ENCODE measurements at places on chromosomes 3 and 15.
A peak's percentile ranks its signal among the peaks of the same experiment; 100 is the strongest.

DNA sequence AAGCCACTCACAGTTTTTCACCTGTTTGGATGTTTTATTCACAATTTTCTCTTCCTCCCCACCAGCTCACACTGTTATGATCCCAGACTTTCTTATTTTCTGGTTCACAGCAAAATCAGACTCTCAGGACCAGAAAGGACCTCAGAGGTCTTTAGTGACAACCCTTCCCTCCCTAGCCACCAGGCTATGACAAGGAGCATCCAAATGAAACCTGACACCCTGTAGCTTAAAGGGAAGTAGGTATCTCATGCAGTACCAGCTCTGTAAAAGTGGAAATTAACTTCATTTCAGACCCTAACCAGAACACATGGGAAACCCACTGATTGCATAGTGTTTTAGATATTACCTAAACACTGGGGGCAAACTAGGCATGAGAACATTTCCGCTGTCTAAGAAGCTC lies 45.3 kb downstream of the ATP13A5 start:
- no peak for DNase-seq

GRCh38 chr3:153268564-153269279 lies 106.7 kb downstream of the RAP2B start:
- DNase-seq, result no peak

DNA sequence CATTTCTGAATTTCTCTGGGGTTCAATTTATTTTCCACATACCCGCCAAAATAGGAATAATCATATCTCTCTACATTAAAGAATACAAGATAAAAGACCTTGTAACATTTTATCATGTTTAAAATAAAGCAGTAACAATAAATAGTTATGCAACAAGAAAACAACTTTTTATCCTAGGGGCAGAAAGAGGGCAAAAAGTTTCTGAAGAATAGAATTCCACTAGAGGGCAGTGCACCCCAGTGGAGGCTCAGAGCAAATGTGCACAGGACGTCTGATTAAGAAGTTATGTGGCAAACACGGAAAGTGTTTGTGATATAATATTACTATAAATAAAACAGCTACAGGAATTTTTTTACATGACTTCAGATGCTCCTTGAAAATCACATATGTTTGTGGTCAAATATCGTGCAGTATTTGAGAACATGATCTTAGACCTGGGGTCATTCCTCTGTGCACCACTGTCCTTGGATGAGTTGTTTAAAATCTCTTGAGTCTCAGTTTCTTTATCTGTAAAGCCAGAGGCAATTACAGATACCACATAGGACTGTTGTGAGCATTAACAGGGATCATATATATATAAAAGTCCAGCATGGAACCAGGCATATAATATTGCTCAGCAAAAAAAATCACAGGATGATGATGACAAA lies 13.2 kb upstream of the PIK3R4 start:
- peak; percentile 7 for DNase-seq

GRCh38 chr3:31847760-31848159 lies 133.3 kb downstream of the OSBPL10 start:
- no peak for DNase-seq

- DNase-seq, result no peak
These were observed 11.4 kb downstream of the SEMA3G start for GRCh38 chr3:52433328-52433995.

DNA sequence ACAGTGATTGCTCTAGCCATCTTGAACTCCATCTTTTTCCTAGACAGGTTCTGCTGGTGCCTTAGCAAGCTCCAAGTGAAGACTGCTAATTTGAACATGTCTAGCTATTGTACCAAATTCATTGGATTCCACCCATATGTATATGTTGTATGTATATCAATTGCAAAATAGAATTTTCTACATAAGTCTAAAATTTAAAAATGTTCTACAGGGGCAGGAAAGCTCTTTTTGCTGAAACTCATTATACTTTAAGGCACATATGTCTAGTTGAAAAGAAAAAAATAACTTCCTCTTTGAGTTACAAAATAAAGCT lies 845.3 kb downstream of the MCTP2 start:
- DNase-seq, result no peak

DNA sequence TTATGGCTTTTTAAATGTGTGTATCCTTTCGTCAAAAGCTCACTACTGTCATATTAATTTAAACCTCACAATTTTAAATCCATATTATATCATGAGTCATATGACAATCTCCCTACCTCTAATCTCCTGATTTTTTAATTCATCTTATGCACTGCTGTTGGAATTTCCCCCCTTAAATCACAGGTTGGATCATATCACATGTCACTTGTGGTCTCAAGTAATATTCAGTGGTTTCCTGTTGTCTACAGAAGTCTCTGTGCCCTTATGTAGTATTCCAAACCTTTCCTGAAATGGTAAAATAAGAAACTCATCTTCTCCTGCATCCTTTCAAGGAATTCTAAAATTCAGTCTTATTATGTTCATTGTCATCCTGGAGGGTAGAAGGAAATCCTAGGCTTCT lies 116.0 kb upstream of the CBLB start:
- DNase-seq, result no peak

DNA sequence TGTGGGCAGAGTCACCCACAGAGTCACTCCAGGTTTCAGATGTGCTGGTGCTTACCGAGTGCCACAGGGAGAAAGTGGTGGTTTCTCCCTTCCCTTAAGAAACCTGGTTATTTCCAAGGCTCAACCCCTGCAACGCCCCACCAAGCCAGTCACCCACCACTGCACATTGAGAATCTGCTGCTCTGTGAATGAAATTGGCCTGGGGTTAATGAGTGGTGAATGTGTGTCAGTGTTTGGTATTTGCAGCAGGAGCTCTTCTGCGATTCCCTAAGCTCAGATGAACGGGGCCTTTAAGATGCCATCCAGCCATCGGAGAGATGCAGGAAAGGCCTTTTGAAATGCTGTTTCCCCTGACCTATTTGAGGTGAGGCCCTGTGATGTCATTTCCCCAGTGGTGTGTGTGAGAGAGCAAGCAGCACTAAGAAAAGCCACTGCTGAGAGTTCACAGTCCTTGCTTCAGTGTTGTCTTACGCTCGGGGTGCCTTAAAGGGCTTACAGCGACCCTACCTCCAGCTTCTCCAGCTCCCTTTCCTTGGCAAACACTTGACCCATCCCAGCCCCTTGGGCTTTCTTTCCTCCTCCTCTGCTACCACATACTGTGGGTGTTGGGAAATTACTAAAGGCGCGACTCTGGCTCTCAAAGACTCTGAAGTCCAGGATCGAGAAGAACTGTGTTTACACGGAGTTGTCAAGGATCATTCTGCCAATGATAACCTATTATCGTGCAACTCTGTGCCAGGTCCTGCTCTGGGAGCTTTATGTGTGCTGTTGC lies 68.9 kb downstream of the SMAD3 start:
- DNase-seq, result no peak

GRCh38 chr15:74396146-74396438 lies 28.6 kb upstream of the CYP11A1 start:
- no peak for DNase-seq

DNA sequence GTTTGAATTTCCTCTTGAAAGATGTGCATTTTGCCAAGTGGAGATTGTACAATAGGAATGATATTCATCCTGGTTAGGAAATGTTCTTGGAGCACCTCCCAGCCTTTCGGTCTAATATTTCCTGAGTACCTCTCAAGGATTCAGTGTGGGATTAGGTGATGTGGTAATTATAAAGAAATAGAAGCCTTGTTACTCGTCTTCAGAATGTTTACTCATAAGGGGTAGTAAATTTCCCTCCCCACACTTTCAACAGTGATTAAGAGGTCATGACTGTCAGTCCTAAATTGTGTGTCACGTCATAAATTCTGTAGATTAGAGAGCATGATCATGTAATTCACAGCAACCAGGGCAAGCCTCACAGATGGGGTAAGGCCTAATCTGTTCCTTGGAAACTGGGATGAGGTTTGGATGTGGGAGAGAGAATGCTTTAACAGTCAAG lies 633.1 kb upstream of the TBL1XR1 start:
- DNase-seq, result no peak

DNA sequence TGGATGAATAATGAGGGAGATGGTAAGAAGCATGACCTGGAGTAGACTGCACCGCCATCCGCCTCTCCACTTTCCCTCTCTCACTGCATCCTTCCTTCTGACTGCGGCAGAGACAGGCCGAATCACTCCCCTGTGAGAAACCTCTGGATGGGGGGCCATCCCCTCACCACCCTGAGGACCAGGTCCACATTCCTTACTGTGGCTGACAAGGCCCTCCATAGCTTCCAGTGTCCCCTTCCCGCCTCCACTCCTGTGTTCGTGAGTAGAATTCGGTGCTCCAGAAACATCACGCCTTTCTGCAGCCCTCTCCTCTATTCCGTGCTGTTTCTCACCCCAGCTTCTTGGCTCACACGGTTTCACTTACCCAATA lies 2.8 kb downstream of the PIGZ start:
- no peak for DNase-seq

DNA sequence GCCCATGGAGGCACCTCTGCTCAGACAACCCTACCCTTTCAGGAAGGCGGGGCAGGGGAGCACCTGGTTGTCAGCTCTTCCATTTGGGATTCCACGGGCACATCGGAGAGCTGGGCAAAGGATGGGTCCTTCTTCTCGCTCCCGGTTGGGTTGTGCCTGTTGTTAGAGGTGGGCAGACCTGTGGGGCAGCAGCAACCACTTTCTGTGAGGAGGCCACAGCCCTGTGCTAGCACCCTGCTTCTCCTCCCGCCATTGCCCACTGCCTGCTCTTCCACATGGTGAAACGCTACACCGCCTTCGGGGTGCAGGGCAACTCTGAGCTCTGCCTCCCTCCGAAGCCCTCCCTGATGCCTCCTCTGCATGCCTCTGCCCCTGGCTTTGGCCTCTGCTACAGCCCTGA lies 7.0 kb upstream of the HHATL start:
- DNase-seq, result no peak

- DNase-seq, result no peak
These were observed 671.2 kb downstream of the SI start for GRCh38 chr3:164407111-164407510.

DNA sequence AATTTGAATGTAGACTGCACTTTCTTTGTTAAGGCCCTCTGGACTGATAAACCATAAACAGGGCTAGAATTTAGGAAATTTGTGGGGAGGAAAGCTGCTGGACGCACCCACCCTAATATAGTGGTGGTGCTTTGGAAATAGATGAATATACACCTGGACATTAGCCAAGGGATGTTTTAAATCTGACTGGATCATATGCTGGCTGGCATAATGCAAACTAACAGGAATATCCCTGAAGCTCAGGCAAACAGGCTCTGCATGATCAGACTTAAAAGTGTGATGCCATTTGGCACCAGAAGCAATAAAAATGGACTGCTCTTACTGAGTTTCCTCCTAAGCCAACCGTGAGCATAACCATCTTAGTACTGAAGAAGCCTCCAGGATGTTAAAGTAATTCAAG lies 465.8 kb upstream of the ROBO1 start:
- no peak for DNase-seq

GRCh38 chr15:25173241-25174028 lies 218.6 kb downstream of the SNRPN start:
- DNase-seq, result no peak

DNA sequence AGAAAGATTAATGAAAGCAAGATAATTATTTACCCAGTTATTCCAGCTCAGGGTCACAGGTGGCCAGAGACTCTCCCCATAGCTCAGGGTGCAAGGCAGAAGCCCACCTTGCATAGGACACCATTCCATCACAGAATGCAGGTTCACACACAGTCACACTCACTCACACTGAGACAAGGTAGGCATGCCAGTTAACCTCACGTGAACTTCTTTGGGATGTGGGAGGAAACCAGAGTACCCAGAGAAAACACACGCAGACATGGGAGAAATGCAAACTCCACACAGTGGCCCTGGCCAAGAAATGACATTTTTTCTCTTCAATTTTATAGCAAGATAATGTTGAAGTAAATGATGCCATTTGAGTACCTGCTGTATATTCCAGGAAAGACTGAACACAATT lies 106.7 kb downstream of the ZNF385D start:
- no peak for DNase-seq

- DNase-seq, result no peak
These were observed 7.7 kb downstream of the SLC6A6 start for GRCh38 chr3:14410106-14410502.

DNA sequence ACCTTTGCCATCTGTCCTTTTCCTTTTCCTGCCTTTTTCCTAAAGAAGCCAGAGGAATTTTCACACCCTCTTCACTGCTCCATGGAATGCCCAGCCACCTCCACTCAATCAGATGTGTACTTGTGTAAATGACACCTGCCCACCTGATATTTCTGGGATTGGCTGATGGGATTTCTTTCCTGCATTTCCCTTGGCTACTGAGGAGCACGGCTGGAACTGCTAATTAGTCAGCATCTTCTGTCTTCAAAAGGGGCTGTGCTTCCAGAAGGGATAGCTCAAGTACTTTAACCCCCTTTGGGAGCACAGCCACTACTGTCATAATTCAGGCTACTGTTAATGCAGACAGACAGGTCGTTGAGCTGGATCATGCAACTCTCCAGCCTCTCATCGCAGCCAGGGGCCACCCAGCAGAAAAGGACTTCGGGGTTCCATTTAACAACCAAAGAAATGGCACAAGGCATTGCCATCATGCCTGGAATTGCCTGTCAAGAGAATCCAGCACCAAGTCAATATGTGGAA lies 38.6 kb downstream of the MGLL start:
- DNase-seq, result no peak

GRCh38 chr3:42872718-42873117 lies 3.0 kb downstream of the CYP8B1 start:
- no peak for DNase-seq
